ENCODE measurements at places on chromosomes 1 and 21.

GRCh38 chr1:210400043-210400840 lies 71.5 kb downstream of the HHAT start:
- DNase-seq, result peak; percentile 82

DNA sequence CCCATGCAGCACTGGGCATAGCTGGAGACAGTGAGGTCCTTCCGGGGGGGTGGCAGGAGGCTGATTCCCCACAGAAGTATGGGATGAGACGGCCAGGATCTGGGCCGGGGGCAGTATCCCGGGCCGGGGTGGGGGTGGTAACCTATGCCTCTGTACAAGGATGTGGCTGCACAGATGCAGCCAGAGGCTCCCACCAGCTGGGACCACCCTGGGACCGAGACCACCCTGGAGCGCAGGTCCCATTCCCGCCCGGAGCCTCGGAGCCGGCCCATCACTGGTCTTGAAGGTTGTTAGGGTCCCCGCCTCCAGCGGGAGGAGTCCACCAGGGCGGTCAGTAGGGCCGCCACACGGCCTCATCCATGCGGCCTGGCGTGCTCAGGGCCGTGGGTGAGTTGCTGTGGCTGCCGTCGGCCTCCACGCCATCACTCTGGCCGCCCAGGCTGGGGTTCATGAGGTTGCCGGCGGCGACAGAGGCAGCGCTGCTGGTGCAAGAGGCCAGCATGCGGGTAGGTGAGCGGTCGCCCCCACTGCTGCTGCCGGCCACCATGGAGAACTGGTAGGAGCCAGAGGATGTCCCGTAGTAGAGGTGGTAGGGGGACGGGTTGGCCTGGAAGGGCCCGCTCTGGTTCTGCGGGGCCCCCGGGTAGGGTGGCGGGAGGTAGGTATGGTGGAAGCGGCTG lies 28.1 kb downstream of the RUNX3 start:
- DNase-seq, result no peak

DNA sequence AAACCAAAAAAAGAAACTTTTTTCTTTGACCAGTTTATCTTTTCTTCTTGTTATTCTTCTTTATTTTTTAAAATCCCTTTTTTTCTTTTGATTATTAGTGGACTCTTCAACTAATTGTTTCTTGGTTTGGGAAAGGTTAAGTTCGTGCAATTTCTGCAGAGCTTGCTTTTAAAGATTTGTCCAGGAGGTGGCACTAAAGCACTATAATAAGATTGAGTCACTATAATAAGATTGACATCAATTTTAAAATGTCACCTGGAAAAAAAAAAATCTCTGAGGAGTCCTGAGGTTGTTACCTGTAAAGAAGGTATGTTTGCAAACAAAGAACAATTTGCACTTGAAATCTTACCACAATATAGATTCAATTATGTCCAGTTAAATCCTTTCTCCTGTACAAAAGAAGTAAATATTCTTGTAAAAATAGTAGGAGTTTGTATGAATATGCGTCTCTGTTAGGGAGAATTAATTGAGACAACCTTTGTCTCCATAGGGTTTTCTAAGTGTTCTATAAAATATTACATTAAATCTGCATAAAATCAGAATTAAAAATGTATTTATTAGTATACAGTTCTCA lies 166.7 kb downstream of the ADGRL4 start:
- peak; percentile 34 for DNase-seq

DNA sequence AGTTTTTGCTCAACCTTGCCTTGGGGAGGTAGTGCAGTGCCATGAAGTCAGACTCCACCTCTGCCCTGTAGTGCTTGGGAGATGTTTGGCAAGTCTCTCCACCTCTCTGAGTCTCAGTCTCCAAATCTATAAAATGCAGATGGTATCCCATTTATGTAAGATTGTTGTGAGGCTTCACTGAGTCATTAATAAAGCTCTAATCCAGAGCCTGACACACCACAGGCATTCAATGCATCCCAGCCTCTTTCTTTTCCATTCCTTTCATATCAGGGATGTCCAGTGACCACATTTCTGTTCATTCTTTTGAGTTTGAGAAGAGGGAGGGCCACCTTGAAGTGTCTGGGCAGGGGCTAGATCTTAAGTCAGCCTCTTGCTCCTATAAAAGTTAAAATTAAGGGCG lies 37.6 kb upstream of the LMO4 start:
- no peak for DNase-seq

DNA sequence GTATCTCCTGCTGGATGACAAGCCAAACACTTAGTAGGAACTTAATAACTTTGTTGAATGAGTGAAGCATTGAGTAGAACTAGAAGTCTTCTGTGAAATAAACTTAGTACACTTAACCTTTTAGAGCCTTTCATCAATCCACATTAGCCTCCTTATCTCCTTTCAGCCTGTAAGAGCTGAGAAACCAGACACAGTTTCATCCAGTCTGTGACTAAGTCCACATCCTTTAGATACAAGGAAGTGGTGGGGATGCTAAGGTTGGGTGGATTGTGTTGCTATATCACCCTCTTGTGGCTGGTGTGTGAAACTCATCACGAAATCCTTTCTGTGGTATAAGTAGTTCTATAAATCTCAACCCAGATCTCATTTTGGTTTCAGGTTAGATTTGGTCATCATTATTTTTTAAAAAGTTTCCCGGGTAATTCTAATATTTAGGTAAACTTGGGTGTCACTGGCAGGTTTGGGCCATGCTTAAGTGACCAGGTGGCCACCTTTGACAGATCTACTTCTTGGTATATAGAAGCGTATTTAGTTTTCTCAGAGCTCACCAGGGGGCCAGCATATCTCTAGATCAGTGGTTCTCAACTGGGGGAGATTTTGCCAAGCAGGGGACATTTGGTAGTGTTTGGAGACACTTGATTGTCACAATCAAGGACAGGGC lies 27.8 kb upstream of the CD84 start:
- DNase-seq, result peak; percentile 83

DNA sequence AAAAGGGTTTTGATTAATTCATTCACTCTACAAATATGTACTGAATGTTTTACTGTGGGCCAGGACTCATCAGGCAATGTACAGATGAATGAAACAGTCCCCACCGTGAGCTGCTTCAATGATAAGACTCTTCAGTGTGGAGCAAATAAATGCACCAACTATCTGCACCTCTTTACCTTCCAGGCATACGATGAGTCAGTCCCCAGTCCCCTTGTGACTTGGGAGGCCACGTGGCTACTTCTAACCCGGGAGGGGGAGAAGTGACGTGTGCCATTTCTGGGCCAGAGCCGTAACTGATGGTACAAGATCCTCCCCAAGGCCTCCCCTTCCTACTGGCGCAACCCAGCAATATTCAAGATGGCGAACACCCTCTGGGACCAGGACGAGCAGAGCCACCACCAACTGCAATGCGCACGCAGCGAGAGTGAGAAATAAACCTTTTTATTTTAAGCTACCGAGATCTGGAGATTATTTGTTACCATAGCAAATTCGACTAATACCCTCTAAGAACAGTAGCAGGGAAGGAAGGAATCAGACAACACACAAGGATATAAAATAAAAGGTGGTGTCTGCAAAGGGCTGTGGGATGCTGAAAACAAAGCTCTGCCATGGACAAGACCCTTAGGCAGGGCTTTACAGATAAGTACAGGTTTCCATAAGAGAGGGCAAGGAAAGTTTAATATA lies 74.5 kb downstream of the NPHP4 start:
- no peak for DNase-seq

- DNase-seq, result no peak
Measured at GRCh38 chr1:224609333-224609732, 6.8 kb upstream of the CNIH3 start.

DNA sequence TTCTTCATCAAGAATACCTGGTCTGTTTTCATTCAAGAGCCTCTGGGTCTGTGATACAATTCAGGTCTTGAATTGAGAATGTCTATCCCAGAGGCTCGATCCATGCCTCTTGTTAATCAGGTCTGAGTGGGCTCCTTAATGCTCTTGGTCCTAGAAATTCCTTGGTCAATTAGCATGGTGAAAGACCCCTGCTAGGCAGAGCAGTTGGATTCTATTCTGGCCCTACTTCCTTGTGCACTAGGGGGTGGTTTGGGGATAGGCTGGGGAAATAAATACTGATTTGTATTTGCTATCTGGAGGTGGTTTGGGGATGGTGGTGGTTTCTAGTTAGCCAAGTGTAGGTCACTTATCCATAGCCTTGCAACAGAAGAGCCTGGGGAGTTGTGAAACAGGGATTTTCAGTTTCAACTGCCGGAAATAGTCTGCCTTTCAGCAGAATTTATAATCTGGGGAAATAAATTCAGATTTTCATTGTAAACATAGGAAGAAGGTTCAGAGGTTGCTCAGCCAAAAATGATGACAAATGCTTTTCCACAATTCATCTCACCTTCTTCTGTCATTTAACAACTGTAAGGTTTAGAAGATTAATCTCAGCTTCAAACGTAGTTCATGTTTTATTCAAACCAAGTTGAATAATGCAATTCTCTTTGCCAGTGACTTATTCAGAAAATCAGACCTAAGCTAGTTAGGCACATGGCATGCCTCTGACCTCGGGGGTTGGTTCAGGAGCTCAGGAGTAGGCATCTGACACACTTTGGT lies 22.2 kb upstream of the SCAF4 start:
- DNase-seq, result no peak
